ENCODE measurements at places on chromosomes 12 and 14.

- DNase-seq = no peak
Observed at GRCh38 chr14:52551696-52552062, 626 bp downstream of the TXNDC16 start.

DNA sequence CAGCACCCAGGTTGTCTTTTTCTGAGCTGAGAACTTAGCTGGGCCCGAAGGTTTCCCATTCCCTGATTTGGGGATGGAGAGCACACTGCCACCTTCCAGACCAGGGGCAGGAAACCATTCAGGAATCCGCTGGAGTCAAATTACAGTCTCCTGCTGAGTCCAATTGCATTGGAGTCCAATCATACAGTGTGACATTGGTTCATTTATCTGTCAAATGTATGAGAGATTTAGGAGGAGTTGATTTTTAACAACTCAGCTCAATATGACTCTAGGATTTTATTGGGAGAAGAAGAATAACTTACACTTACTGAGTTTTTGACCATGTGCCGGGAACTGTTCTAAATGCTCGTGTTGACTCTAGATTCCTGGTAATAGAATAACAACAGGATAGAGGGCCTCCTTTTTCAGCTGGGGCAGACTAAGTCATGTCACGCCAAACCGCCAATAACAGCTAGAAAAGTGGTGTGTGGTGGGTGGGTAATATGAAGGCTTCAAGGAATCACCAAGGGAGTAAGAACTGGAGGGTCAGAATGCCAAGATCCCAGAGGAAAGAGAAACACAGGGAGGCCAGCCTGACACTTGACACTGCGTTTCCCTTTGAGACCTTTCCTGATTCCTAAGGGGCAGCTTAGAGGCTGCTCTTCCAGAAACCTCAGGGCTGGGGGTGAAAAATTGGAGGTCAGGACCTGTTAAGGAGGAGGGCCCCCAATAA is 11.5 kb downstream of the SYNDIG1L start:
- DNase-seq = no peak

DNA sequence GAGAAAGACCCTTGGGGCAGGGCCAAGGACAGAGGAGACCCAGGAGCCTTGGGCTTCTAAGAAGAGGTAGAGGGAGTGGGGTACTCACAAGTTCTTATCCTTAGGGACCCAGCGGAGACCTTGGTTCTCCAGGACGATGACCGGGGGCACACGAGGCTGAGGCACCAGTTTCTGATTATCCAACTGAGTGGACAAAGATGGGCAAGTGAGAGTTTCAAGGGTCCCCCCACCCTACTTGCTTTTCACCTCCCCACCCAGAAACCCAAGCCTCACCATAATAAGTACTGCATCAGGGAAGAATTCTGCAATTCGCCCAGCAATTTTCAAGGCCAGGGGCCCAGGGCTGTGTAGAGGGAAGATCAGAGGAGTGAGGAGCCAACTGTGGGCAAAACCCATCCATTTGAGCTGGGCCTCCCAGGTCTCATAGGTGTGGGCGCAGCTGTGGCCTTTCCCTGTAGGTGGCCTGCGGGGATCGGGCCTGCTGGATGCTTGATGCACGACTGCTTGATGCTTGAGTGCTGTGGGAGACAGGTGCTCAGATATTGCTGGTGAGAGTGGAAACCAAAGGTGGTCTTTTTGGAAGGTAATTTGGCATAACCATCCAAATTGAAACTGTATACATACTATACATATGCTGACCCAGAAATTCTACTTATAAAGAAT is 2.0 kb downstream of the EMC9 start:
- DNase-seq = peak; percentile 36

DNA sequence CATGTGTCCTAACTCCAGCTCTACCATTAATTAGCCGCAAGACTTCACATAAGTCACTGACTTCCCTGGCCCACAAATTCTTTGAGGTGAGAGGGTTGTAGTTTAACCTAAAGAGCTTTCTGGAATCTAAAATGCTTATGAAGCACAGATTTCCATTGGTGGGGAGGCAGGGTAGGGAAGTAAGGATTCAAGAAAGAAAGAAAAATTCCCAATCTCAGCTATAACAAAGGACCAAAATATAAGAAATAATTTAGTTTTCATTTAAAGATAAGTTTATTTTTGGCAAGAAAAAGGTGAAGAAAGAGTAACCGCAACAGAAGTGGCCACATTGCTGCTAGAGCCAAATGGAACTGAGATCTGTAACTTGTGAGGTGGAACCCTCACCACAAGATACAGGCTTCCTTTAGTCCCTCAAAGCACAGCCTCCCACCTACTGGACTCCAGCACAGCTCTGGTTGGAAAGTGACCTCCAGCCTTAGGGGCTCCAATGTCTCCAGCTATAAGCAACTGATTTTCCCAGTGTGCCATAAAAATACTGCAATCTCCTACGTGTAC is 23.6 kb downstream of the DAD1 start:
- DNase-seq = no peak

DNA sequence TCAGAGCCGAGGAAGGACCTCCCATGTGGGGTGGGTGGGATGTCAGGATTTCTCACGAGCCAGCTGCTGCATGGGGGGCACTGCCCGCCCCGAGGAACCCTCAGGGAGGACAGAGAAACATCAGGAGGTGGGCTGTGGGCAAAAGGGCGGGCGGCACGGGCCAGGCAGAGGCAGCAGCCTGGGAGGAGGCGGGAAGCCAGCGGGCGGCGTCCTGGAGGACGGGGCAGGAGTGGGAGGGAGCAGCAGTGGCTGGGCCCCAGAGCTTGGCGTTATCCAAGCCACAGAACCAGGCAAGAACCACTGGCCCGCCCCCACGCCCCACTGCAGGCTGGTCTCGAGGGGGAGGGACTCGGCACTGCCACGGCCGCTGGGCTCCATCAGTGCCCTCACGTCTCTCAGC is 2.4 kb downstream of the C14orf180 start:
- no peak for DNase-seq

DNA sequence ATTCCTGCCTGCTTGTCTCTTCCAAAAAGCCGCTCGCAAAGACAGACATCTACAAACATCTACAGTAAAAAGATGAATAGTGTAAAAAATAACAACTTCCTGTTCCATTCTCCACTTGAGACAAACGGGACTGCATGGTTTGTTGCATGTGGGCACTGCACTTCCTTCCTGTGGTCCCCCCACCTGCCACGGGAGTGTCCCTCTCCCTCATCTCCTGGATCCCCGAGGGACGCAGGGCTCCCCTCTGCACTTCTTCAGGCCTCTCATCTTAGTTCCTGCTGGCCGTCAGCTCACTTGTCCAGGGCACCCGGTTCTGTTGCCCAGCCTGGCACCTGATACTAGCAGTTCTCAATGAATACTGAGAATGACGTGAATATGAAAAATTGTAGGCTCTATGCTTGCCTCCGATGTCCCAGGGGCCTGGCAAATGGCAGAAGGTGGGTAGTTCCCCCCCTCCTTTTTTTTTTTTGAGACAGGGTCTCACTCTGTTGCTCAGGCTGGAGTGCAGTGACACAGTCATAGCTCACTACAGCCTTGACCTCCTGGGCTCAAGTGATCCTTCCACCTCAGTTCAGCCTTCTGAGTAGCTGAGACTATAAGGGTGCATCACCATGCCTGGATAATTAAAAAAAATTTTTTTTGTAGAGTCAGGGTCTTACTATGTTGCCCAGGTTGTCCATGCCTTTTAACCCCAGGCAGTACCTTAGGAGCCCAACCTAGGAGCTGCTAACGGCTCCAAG is 3.5 kb upstream of the KLC1 start:
- no peak for DNase-seq

- DNase-seq = no peak
Observed at GRCh38 chr12:119666226-119666795, 1.6 kb upstream of the PRKAB1 start.

DNA sequence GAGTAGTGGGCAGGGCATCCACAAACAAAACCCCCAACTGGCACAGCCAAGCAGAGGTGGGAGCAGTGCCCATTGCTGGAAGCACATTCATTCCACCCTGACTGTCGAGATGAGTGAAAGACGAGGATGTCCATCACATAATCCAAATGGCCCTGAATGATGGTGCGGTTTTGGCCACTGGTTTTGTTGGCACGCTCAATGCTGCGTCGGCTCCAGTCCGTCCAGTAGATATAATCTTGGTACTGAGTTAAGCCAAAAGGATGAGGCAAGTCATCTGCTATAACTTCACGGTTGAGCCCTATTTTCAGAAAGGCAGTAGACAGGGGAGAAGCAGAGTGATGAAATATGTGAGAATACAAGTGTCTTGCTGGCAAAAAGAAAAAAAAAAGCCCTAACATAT is 88.1 kb downstream of the BCL2L14 start:
- no peak for DNase-seq

- DNase-seq = no peak
Observed at GRCh38 chr12:120071493-120072020, 45.0 kb downstream of the RAB35 start.

DNA sequence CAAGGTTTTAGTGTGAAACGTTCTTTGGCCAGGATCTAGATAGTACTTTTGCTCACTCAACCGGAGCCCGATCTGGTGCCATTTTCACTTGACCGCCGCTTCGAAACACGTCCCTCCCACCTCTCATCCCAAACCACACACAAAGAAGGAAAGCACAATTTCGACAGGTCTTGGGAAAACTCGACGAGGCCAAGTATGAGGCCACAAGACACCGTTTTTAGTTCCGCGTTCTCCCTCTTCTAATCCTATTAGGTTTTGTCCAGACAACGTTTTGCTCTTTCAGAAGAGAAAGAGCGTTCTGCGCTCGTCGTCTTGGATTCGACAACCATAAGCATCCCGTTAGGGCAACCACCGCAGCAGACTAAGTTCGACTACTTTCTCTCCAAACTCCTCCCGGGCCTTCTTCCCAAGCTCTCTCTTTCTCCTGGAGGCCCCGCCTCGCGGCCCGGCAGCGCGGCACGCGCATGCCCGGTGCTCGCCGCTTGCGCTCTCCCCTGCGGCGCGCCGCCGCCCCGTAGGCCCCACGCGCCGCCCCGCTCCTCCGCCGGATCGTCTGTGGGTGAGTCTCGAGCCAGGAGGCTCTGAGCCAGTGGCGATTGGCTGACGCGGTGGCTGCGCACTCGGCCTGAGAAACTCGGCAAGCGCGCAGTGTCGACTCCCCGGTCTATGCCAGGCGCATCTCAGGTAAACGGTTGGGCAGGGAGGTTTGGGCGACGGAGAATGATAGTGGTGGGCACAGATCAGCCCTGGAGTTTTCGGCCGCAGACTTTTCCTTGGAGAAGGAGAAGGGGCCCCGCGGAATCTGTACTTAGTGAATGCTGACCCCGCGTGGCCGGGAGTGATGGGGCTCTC is at the start of gene MIPOL1:
Gene MIPOL1, plus strand, starts transcription at position 517 of the 852 bp plus-strand sequence. CDS start 49,952 bp downstream, outside the sequence.
- DNase-seq = peak; percentile 85

GRCh38 chr14:51981218-51981854 is 8.0 kb upstream of the RTRAF start:
- no peak for DNase-seq

DNA sequence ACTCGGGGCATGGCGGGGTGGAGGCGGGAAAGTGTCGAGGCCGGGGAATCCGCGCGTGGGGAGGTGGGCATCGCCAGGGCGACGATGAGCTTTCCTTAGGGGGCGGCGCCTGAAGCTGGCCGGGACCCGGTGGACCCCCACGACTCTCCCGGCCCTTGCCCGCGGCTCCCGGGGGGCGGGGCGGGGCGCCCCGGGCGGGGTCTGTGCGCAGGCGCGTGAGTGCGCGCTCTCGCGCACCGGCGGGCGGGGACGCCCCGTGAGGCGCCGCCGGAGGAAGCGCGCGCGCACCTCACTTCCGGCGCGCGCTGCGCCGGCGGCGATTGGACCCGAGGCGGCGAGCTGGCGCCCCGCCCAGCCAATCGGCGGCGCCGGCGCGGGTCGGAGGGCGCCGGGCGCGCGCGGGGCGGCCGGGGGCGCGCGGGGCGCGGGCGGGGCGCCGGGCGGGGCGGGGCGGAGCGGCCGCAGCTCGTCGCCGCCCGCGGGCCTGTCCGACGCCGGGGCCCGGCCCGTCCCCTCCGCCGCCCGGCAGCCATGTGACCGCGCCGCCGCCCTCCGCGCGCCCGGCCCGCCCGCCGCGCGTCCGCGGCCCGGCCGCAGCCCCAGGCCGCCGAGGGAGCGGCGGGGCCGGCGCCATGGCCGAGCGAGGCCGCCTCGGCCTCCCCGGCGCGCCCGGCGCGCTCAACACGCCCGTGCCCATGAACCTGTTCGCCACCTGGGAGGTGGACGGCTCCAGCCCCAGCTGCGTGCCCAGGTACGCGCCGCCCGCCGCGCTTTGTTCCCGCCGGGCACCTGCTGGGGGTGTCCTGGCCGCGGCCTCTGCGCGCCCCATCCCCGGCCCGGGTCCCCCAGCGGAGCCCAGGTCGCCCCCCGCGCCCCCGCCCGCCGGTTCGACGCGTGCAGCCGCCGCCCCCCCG is at the start of gene PACS2:
Gene PACS2, plus strand, starts transcription at position 462 of the 914 bp plus-strand sequence. Its CDS starts 171 bp downstream, at position 633.
- peak; percentile 83 for DNase-seq

DNA sequence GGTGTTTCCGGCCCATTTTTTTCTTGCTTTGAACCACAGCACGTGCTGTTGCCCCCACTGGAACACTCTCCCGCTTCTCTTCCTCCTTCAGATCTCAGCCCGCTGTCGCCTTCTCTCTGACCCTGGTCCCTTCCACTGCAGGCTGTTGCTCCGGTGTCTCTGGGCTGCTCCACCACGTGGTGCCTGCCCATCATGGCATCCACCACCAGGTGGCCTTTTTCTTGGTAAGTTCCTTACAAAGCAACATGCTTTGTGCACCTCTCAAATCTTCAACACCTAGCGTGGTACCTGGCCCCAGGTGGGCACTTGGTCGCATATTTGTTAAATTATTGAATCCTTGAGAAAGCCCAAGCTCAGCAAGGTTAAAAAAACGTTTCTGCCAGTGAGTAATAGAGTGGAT is 19.1 kb downstream of the TUNAR start:
- DNase-seq = peak; percentile 53

DNA sequence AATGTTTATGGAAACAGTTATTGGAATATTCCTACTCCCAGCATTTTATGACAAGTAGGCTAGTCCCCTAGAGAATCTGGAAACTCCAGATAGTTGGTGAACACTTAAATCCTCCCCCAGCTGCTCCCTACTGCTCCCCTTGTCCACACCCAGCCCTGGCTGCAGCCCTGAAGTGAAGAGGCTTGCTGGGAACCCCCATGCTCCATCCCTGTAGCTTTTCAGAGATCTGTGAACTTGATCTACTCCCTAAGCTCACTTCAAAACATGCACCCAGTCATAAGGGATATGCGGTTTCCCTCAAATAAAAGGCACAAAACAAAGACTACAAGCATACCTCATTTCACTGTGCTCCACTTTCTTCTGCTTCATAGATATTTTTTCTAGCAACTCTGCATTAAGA is 33.2 kb downstream of the EGLN3 start:
- no peak for DNase-seq

DNA sequence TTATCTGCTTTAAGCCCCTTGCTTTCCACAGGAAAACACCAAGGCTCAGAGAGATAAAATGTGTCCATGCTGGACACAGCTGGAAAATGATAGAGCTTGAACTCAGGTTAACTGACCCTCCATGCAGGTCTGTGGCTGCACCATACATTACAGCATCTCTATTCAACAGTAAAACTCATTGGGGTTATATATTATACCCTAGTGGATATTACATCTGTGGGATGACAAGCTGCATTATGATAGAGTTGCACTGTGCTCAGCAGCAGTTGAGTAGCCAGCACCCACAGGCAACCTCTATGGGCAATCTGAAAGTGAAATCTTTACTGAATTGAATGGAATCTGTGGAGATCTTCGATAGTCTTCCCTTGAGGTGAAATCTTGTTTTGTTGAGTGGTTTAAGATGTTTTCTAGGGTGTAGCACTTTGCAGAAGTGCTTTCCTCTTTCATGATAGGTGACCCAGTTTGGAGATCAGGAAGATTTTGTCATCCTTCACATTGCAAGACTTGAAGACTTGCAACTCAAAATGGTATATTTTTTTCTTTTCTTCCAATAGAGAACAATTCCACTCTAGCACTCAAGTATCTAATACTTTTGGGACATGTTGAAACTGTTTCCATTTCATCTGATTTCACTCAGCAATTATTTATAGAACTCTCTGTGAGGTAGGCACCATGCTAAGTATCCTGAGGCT is 389.2 kb downstream of the RAD51B start:
- DNase-seq = no peak

GRCh38 chr14:38079268-38079667 is 128.4 kb upstream of the SSTR1 start:
- DNase-seq = no peak
